ENCODE measurements at places on chromosomes 12 and 14.

GRCh38 chr14:97874394-97874793, 1077.2 kb downstream of the VRK1 start:
- DNase-seq = no peak

DNA sequence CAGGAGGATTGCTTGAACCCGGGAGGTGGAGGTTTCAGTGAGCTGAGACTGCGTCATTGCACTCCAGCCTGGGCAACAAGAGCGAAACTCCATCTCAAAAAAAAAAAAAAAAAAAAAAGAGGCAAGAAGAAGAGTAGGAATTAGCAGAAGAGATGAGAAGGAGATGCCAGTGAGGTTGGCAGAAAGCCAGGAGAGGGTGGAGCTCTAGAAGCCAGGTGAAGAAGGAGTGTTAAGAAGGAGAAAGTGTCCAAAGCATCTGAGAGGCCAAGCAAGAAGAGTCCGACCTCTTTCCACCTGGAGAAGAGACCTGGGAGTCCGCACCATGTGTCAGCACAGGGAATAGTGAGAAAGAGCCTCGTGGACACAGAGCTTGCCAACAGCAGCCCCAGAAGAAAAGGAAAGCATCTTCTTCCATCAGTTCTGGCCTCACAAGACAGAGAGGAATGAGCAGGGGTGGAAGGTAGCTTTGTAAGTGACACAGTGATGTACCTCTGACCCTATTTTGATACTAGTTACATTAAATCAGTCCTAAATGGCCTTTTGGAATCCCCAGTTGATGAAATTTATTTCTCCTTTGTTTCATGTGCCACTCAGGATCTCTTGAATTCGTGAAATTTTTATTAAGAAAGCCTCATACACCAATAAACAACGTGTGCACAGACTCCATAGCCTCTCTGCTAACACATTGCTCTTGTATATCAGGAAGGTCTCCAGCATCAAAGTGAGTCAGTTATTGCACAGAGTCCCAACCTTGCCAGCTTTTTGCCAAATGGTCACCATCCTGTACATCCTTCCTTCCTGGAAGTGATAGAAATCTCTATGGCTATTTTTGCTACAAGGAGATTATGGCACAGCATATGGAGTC, 70.6 kb downstream of the SAMD4A start:
- peak; percentile 61 for DNase-seq

- no peak for DNase-seq
Measured at GRCh38 chr12:81958406-81958805, 199.3 kb upstream of the PPFIA2 start.

DNA sequence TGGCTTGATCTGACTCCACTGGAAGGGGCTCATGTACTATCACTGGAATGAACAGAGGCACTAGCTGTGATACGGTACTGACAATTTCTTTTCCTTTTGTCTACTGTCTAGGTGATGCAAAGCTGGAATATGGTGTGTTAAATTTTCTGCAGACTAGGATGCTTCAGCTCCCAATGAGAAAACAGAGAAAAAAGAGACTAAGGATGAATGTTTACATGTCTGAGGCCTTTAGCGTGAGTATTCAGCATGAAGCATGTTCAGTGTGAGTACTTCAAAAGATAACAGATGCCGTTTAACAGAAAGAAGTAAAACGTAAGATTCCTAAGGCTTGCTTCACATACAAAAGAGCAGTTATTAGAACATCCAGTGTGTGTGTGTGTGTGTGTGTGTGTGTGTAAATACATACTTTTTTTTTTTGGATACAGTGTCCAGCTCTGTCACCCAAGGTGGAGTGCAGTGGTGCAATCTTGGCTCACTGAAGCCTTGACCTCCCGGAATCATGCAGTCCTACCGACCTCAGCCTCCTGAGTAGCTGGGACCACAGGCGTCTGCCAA, 92.3 kb upstream of the FERMT2 start:
- no peak for DNase-seq

GRCh38 chr14:89493406-89493805, 76.4 kb upstream of the FOXN3 start:
- no peak for DNase-seq

DNA sequence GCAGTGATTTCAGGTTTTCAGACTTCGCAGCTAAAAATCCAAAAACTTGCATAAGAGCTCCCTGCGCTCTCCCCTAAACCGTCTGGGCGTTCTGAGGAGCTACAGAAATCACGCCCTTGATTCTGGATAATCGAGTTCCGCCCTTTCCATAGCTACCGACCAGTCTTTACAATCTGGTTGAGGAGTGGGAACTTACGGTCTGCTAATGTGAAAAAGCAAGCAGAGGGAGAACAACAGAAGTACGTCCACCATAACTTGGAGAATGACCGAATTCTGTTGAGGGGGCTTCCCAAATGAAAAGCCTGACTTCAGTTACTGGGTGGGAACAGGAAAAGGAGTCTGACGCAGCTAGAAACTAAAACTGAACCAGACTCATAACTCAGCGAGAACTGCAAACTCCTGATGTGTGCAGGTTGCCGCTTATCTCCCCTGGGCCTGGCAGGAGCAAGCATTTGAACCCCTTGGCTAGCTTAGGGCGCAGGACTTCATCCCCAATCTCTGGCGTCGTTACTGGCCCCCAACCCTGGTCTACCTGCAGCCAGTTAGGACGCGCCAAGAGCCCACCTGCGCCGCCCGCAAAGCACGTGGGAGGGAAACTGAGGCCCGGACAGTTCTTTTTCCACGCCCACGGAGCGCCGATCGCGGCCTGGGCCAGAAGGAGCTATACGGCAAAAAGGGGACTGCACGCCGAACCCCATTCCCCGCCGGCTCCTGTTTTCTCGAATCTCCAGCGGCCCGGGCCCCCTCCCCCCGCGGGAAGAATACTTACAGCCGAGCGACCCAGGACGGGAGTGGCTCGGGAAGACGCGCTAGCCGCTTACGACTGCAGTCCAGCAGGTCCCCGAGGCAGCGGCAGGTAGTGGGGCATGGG, 838 bp downstream of the LRIG3 start:
- DNase-seq = peak; percentile 70

GRCh38 chr12:106416273-106416672, 58.7 kb downstream of the POLR3B start:
- no peak for DNase-seq

DNA sequence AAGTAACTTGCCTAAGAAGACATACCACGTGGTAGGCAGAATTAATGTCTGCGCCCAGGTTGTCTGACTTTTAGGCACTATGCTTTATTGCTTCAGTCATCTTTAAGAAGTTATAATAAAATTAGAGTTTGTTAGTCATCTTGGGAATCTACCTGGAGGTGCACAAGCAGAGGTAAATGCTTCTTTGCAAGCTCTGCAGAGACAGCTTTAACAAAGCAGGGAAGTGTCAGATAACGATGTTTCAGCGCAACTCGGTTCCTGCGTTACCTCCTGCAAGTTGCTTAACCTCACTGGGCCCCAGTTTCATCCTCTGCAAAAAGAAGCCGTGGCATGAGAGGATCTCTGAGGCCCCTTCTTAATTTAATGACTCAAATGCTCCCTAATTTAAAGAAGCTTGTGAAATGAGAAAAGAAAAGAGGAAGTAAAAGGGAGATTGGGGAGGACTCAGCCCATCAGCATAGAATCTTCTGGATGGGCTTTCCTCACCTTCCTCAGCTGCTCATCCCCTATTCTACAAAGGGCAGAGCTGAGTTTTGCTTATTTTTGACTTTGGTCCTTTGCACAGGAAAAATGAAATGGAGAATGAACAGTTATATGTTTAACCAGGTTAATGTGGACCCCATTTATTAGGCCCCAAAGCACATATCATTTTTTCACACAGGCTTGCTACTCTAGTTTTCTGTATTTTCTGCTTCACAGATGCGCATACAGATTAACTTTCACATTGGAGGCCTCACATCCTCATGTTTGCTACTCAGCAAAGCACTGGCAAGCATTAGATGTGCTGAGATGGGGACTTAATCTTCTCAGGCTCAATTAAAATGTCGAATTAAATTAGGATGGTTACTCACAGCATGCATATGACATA, 5.1 kb downstream of the ARHGDIB start:
- no peak for DNase-seq

GRCh38 chr14:92675421-92675820, 73.0 kb downstream of the LGMN start:
- DNase-seq = no peak

- no peak for DNase-seq
Measured at GRCh38 chr14:33851366-33851765, 99.5 kb downstream of the EGLN3 start.

DNA sequence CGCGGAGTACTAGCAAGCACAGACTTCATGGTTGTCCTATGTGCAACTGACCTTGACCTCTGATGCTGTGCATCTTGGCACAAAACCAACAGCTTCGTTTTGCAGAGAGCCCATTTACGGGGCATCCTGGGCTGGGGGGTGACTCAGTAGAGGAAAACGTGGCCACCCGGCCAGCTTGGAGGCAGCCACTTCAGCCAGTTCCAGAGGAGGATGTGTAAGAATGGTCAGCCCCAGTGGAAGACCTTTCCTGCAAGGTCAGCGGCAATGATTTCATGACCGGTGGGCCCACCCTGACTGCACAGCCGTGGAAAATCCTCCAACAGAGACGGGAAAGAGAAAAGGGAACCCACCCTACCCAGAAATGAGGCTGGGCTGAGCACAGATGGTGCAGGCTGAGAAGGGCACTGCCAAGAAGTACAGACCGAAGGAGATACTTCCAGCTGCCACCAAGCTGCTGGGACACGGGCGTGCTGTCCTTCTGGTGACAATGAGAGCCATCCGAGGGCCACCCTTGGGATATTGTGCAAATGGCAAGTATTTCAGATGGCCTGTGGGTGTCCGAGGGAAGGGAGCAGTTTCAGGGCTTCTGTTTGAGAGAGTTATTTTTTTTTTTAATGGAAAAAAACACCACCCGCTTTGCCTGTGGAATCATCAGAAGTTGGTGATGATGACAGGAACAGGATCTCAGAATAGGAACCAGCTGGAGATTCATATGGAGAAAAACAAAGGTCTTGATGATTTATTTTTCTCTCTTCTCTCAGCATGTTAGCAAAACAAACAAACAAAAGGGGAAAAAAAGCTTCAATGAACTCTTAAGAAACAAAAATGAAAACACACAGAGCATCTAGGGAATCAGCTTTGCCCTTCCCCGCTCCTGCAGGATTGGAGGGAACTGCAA, 120.2 kb upstream of the RFLNA start:
- DNase-seq = peak; percentile 92

DNA sequence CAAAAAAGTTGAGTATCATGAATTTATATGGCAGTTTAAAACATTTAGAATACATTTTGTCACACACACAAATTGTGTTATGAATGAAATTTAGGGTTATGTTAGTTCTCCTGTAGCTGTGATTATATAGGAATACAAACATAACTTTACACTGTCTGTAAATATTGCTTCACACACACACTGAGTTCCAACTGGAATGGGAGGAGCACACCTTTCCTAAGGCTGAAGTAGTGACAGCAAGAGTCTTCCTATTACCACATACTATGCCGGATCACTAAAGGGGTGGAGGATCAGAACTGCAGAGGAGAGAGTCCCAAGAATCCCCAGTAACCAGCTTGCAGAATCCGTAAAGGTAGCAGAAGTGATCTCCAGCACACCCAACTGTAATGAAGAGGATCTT, 63.7 kb downstream of the DNAI7 start:
- no peak for DNase-seq

GRCh38 chr12:94674051-94674451, 23.7 kb upstream of the TMCC3 start:
- DNase-seq = no peak

GRCh38 chr12:16606991-16607390, 1.0 kb upstream of the LMO3 start:
- no peak for DNase-seq

- no peak for DNase-seq
Measured at GRCh38 chr14:36519431-36520321, at the start of gene NKX2-1. TSS of gene NKX2-1 (minus strand) at chr14:36520232. CDS start at chr14:36520129, 103 bp downstream.

DNA sequence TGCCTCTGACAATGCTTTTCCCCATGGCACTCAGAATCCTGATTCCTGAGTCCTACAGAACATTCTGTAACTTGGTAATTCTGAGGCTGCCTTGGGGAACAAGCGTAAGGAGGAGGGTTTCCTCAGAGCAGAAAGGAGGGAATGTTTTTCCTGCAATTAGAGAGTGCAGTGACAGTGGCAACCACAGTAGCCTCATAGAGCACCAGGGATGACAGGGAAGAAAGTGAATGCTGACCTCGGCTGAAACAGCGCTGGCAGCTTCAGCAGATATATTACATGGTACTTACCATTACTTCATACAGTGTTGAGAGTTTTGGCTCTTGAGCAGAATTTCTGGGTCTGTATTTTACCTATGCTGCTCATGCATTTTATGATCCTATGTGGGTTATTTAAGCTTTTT, 757.1 kb downstream of the NRXN3 start:
- no peak for DNase-seq

- peak; percentile 77 for DNase-seq
Measured at GRCh38 chr12:116015525-116015924, 262.0 kb downstream of the MED13L start.

- no peak for DNase-seq
Measured at GRCh38 chr14:104948736-104949031, 24.0 kb downstream of the PLD4 start.

DNA sequence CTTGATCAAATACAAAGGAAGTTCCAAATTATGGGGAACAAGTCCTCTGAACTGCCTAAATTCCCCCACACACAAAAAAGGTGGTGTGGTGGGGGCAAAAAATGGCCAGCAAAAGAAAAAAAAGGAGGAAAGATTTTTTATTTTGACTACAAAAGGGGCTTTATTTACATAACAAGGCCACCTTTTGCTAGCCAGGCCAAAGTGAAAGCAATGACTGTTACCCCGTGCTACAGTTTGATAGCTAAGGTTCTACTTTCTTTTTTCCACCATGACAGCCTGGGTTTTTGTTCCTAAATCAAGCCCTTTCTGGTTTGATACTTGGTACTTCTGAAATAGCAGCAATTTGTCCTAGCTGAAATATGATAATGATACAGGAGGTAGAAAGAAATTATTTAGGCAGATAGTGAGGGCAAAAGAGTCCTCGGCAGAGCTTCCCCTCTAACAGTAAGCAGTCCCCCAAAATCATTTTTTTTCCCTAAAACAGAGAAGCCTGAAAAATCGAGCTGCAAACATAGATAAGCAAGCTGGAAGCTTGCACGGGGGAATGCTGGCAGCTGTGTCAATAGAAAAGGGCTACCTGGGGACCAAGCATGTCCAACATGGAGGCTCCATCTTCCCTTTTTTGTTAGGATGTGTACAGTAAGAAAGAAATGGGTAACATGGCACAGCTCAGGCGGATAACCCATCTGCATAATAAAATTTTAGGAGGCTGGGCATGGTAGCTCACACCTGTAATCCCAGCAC, 8.9 kb upstream of the B4GALNT1 start:
- DNase-seq = no peak

- DNase-seq = no peak
Measured at GRCh38 chr12:66538970-66539369, 139.9 kb downstream of the GRIP1 start.

DNA sequence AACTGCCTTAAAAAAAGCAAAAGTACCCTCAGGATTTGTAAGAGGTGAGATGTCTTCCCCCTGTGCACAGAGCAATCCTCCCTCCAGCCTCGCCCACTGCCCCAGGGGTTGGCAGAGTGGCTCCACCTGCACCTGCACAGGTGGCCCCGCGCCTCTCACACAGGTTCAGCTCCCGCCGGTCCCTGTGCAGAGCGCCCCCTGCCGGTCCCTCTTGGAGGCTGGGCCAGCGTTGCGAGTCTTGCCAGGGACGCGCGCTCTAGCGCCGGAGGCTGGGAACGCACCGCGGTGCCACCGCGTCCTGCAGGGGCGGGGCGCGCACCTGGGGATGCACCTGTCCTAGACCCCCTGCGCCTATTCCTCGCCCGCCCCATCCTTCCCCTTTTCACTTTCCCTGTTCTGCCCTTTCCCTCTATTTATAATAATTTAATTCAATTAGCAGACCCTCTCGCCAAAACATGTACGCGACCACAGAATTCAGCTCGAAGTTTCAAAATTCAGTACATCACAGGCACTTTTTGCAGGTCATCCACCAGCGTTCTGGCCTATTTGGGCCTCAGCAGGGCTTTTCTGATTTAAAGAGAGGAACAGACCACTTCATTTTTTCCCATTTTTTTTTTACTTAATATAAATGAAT, 618.6 kb downstream of the AACS start:
- no peak for DNase-seq
